ENCODE measurements at places on chromosomes 7 and 10.

GRCh38 chr10:92757066-92757710, 67.4 kb downstream of the HHEX start:
- no peak for DNase-seq

GRCh38 chr7:127589896-127590295, 1.7 kb downstream of the ARF5 start:
- no peak for DNase-seq

DNA sequence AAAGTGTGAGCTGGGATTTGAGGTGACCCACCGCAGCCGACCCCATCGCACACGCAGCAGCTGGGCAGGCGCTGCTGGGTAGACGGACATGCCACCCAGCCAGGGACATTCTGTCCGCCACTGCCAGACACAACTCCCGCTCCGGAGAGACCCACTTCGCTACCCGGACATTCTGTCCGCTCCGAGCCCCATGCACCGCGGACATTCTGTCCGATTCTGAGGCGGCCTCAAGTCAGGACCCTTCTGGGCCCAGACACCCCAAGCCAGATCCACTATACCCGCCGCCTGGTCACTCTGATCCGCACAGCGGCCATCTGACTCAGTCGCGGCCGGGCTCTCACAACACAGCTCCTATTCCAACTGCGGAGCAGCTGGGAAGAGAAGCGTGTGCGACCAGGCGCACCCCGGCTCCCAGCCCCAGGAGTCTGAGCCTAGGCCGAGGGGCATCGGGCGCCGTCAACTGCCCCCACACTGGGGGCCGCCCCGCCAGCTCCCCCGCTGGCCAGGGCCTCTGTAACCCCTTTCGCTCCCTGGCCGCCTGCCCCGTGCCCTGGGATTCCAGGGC, 763 bp downstream of the PITX3 start:
- no peak for DNase-seq

- no peak for DNase-seq
These were observed 495.2 kb downstream of the TCERG1L start for GRCh38 chr10:130816116-130816901.

- DNase-seq = no peak
These were observed 26.8 kb downstream of the GOT1 start for GRCh38 chr10:99403674-99404073.

DNA sequence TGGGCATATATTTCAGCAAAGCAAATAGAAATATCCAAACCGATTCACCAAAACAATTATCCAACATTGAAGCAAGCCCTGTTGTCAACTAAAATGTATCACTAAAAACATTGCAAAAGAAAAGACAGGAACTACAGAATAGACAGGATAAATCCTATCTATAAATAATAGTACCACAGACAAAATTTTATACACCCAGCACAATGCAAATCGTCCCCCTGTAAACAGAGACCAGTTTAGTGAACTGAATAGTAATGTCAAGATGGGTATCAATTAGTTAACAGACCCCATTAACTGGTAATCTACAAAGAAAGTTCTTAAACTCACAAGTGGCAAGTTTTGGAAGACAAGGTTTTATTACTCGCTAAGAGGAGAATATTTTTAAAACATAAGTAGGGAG, 4.0 kb downstream of the ZC3HAV1 start:
- no peak for DNase-seq

DNA sequence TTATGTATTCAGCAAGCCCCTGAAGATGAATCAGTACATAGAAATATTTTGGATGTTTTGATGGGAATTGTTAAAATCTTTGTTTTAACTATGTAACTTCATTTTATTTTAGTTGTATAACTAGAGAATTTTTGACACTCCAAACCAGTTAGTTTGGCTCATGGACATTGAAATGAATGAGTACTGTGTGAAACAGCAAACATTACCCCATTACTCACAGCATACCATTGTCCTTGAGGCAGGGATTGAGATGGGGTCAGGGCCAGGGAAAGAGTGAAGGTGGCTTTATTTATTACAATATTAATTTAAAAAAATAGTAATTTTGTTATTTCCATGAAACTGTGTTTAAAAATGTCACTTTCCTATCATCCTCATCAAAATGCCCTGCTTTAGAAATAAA, 4.8 kb upstream of the BMPER start:
- DNase-seq = no peak

- no peak for DNase-seq
These were observed 181.1 kb upstream of the IMMP2L start for GRCh38 chr7:111743244-111743847.

GRCh38 chr7:157713591-157713990, 376.8 kb downstream of the DNAJB6 start:
- DNase-seq = no peak

GRCh38 chr10:132486539-132487121, 51.0 kb upstream of the INPP5A start:
- no peak for DNase-seq

GRCh38 chr10:17455015-17455520, 673 bp upstream of the ST8SIA6 start:
- DNase-seq = no peak

- DNase-seq = no peak
These were observed 517 bp downstream of the ITGB1 start for GRCh38 chr10:32957341-32958084.

GRCh38 chr7:136664537-136664936, 203.9 kb upstream of the CHRM2 start:
- no peak for DNase-seq

GRCh38 chr10:131982185-131982756, 548 bp upstream of the BNIP3 start:
- DNase-seq = no peak

DNA sequence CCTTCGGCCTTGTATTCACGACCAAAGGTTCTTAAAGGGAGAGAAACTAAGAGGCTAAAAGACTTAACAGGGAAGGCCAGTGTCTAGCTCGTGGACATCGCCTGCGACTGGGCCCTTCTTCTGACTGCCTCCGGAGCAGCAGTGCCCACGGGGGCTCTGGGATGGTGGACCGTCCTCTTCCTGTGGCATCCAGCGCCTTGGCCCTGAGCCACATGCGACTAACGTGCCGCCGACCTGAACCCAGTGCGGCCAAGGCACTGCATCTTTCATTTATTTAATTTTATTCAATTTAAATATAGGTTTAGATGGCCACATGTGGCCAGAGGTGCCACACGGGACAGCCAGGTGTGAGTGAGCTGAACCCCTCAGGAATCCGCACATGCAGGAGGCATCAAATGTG, 451.7 kb downstream of the PTPRN2 start:
- no peak for DNase-seq

DNA sequence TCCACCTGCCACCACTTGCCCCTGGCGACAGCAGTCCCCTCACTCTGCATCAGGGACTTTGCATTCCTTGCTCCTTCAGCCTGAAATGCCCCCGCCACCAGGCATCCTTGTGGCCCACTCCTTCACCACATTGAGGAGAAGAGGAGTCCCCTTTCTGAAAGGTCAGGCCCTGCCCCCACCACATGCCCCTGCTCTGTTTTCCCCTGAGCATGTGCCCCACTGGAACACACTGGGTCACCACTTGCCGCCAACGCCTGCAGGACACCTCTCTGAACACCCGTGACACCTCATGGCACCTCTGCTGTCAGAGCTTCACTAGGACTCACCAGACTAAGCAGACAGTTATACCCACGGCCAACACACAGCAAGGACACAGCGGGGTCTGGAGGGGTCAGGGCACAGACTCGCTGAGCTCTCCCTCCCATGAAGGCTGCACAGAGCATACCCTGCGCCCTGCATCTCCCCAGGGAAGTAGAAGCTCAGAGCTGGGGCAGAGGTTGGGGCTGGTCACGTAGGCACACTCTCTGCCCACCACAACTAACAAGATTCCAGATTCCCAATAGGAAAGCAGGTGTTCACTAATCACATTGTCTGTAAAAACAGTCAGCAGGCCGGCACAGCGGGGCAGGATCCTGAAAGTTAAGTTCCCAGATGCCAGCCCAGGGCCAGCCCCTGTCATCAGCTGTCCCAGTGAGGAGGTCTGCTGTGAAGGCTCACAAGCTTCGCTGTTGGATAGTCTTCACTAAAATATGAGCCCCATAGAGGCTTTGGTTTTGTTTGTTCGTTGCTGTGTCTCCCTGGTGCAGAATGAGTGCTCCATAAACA, 5.8 kb upstream of the AOC1 start:
- no peak for DNase-seq

- DNase-seq = no peak
These were observed 22.1 kb downstream of the RAB18 start for GRCh38 chr10:27526242-27526641.

DNA sequence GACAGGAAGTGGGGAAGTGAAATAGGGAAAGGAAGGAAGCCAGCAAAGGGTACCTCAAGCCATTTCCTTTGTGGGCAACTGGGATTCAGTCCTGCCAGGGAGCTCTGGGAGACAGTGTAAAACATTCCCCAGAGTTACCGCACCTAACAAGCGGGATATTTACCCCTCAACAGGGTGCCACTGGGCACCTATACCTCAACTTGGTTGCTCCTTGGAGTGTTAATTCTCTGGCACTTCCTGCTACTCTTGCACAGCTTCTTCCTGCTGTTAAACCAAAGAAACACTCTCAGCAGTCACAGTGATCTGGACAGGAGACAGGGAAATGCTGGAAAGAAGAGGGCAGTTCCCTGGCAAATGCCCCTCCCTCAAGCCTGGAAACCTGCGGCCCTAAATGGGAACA, 151.3 kb downstream of the REEP3 start:
- no peak for DNase-seq

DNA sequence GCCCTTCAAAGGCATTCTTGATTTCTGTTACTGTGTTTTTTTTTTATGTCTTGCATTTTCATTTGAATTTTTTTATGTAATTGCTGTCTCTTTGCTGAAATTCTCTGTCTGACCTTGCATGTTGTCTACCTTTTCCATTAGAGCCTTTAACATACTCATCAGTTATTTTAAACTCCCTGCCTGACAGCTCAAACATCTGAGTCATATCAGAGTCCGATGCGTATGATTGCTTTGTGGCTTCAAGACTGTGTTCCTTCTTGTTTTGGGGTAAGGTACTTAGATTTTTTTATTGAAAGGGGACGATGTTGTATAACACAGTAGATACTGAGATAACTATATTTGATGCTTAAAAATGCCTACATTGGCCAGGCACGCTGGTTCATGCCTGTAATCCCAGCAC, 9.7 kb upstream of the TARP start:
- no peak for DNase-seq

DNA sequence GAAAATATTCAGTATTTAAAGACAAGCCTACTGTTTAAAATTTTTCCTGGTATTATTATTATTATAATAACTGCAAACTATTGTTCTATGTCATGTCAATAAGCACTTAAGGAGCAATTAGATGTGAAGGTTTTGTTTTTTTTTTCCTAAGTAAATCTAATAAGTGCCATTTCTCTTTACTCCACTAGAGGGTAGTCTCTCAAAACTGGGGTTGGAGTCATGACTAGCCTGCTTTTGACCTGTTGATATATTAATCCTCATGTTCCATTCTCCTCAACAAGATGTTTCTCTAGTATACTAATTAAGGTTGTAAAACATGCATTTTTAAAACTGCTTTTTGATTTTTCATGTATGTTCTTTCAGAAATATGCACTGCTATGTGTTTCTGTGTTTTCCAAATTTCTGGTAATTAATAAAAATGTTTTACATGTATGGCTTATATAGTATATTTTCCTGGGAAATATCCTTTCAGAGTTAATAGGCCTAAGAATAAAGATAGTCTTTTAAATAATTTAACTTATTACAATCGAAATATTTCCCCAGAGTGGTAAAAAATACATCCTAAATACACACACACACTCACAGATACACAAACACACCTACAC, 1.0 kb upstream of the LRRN3 start:
- no peak for DNase-seq

DNA sequence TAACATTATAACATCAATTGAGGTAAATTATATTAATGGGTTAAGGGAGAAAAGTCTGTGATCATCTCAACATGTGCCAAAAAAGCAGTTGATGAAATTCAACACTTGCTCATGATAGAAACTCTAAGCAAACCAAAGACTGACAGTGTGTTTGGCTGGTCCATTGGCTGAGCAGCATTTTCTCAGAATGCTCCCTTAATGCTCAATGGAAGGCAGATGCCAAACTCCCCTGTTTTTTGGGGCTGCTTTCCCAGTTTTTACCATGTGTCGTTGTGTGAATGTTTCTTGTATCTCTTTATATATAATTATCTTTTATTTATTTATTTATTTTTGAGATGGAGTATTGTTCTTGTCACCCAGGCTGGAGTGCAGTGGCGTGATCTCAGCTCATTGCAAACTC, 114.7 kb downstream of the SEC23IP start:
- DNase-seq = no peak

GRCh38 chr10:102753718-102754117, 10.0 kb downstream of the WBP1L start:
- DNase-seq = no peak

GRCh38 chr7:80298201-80298600, 163.6 kb downstream of the GNAI1 start:
- DNase-seq = no peak

GRCh38 chr10:124568339-124568738, 106.7 kb downstream of the LHPP start:
- DNase-seq = no peak

- no peak for DNase-seq
These were observed 12.3 kb upstream of the PDCD4 start for GRCh38 chr10:110859206-110859972.

DNA sequence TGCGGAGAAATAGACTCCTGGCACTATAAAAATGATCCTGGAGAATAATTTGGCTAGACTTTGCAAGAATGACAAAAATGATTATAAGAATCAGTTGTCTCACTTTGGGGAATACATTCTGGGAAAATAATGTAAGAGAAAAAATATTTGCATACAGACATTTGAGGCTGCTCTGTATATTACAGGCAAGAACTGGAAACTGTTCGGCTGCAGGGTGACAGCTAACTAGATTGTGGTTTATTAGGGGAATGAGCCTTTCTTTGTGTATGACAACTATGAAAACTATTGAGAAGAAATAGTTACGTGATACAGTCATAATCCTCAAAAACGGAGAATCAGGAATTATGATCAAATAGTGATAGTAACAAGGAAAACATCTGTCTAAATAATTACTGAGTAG, 8.6 kb downstream of the TRIM56 start:
- no peak for DNase-seq

- DNase-seq = no peak
These were observed 15.9 kb upstream of the FAS start for GRCh38 chr10:88974446-88975376.

- DNase-seq = no peak
These were observed 19.1 kb downstream of the DNAJB6 start for GRCh38 chr7:157355784-157356511.
